ENCODE measurements at places on chromosomes 3 and 15. TPM values are rescaled to one million over a fixed set of nuclear protein-coding genes. Genes with fewer than 3 reads are reported as not detected.

The GASK1A gene
- not detected for total RNA-seq

The LOXL1 gene
- total RNA-seq, result 1.1 TPM

The LYZL4 gene
- not detected for total RNA-seq

The RAB7A gene
- 224 TPM for total RNA-seq

The MME gene
- 0.16 TPM for total RNA-seq

The UBE2E2 gene
- 4.8 TPM for total RNA-seq

DNA sequence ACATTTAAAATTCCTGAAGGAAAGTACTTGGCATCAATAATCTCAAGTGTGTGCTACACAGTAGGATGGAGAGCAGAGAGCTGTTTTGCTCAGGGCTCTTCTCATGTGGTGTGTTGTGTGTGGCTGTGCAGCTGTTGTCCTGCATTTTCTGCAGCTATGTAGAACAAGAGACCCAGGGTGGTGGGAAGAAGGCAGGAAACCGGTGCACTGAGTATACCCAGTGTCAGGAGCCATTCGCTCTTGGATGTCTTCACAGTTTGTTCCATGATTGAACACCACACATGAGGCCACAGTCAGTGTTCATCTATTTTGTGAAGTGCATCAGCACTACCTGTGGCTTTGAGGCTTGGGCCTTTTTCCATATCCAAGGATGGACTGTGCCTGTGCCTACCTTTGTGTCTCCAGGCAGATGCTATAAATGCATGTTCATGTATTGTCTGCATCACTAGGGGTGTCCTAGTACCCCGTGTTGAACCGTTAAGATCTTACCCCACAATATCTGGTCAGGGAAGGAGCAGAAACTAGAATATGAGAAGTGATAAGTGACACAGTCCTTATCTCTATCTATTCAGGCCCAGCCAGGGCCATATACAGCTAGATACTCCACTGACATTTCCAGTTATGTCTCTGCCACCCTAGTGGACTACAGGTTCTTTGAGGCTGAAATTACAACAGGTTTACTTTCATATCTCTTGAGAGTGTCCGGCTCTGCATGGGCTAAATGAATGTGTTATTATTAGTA, 194.3 kb downstream of the NR2F2 start:
- no peak for DNase-seq
- H3K27me3 ChIP-seq, result no peaks in the 10 kb centered on the region
- H3K27ac ChIP-seq, result no peak overlapping the region
- H3K36me3 ChIP-seq, result no peaks in the 10 kb centered on the region
- no peaks in the 10 kb centered on the region for H3K4me1 ChIP-seq

- no peaks in the 10 kb centered on the region for H3K4me1 ChIP-seq
- no peak overlapping the region for H3K27ac ChIP-seq
- no peak overlapping the region for H3K4me3 ChIP-seq
- no peak for DNase-seq
- H3K27me3 ChIP-seq, result no peaks in the 10 kb centered on the region
Measured at GRCh38 chr3:186264608-186265400, 97.2 kb downstream of the DGKG start.

DNA sequence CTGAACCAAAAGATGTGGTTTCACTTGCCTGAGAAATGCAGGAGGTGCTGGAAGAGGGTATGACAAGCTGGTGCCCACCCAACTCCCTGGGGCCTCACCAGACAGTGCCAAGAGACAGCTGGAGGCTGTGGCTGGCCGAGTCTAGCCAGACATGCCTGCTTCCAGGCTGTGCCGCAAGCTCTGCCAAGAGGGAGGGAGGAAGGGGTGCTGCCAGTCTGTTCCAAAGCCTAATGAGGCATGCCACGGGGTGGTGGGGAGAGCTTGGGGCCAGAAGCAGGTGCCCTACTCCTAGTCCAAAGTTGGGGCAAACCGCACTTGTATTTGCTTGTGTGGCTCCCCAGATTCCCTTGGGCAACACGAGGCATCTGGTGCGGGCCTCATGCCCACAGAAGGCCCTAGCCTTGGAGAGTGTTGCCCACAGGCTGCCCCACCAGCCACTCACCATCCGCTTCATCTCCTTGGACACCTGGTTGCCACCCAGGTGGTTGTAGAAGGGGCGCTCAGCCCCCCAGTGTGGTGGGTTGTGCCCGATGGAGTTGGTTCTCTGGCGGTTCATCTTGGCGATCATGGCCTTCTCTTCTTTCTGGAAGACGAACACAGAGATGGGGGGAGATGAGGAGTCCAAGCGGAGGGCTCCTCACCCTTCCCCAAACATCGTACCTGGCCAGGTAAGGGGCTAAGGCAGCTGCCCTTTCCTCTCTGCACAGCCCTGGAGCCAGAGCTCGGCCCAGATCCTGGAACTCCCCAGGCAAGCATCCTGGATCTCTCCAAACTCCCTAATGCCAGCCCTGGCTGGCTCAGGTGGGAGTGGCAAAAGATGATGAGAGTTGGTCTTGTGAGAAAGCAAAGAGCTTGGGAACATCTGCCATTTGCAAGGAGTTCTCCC, 123.4 kb downstream of the SEC22A start:
- H3K4me3 ChIP-seq, result no peak overlapping the region
- H3K4me1 ChIP-seq, result no peaks in the 10 kb centered on the region
- H3K27ac ChIP-seq, result no peak overlapping the region

DNA sequence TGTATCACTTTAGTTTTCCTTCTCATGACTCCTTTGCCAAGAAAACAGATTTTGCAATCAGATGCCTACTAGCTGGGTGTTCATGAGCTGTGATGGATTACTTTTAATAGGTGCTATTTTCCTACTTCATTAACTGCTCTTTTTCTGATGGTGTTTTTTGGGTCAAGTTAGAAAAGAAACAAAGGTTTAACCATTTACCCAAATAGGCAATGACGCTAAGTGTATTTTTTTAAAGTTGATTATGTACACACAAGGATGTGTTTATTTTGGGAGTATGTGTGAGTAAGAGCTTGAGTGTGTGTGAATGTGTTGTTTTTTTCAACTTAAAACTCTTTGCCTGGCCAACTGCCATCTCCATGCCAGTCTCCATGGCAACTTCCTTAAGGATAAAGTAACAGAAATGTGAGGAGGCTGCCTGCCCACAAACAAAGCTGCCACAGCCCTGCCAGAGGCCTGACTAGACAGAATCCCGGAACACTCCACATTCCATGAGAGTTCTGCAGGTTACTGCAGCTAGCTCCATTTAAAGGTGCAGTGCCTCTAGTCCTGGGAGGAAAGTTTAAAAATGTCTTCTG, 215.6 kb upstream of the RBMS3 start:
- no peak overlapping the region for H3K4me3 ChIP-seq
- H3K27me3 ChIP-seq, result no peaks in the 10 kb centered on the region
- no peak overlapping the region for H3K27ac ChIP-seq
- DNase-seq, result no peak
- H3K36me3 ChIP-seq, result no peaks in the 10 kb centered on the region

DNA sequence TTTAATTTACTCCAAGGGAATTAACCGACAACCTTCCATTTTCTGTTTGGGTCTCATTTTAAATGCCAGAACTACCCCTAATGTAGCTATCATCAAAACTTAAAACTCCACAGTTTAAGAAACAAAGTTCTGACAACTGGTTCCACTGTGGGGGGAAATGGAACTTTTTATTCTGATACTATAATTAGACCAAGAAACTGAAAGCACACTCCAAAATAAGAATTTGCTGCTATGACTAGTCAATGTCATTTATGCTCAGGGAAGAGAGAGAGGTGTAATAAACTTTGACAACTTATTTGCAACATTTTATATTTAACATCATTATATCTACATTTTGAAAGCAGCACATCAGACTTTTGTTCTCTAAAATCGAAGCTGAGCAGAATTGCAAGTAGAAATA, 169.2 kb downstream of the ANXA2 start:
- H3K36me3 ChIP-seq, result no peaks in the 10 kb centered on the region
- no peak overlapping the region for H3K4me3 ChIP-seq
- H3K27me3 ChIP-seq, result no peaks in the 10 kb centered on the region
- no peak for DNase-seq
- no peaks in the 10 kb centered on the region for H3K4me1 ChIP-seq

DNA sequence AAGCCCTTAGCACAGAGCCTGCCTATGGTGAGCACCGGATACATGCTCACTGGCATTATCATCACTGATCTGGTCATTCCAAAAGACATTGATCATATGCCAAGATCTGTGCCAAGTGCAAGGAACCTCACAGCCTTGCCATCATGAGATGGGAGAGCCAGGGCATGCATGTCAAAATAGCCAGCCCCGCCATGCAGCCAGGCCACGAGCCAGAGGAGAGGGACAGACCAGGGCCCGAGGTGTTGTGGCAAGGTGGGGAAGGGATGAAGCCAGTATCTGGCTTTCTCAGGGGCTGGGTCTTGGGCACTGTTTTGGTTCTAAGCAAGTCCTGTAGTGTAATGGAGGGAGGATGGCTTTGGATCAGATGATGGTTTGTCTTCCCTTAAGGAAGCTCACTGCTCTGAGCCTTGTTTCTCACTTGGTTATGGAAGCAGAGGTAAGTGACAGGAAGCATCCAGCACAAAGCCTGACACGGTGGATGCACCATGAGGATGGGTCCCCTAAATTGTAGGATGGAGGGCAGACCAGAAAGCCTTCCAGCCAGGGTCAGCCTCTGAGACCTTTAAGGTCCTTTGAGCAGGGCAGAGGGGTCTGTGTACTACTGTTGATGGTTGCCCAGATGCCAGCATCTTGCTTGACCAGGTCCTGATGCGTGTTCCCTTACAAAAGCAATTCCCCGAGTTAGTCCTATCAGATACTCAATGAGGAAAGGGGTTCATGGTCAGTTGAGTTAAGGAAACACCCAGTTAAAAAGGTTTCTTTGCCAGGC, 247.7 kb upstream of the TLE3 start:
- H3K27ac ChIP-seq, result no peak overlapping the region
- peaks cover 7% of the 10 kb centered on the region for H3K4me1 ChIP-seq
- no peaks in the 10 kb centered on the region for H3K27me3 ChIP-seq
- H3K4me3 ChIP-seq, result no peak overlapping the region
- no peaks in the 10 kb centered on the region for H3K36me3 ChIP-seq

- H3K4me1 ChIP-seq, result no peaks in the 10 kb centered on the region
- no peak for DNase-seq
- no peak overlapping the region for H3K27ac ChIP-seq
- H3K36me3 ChIP-seq, result no peaks in the 10 kb centered on the region
- H3K27me3 ChIP-seq, result no peaks in the 10 kb centered on the region
- H3K4me3 ChIP-seq, result no peak overlapping the region
Measured at GRCh38 chr3:176988795-176989194, 208.5 kb downstream of the TBL1XR1 start.

DNA sequence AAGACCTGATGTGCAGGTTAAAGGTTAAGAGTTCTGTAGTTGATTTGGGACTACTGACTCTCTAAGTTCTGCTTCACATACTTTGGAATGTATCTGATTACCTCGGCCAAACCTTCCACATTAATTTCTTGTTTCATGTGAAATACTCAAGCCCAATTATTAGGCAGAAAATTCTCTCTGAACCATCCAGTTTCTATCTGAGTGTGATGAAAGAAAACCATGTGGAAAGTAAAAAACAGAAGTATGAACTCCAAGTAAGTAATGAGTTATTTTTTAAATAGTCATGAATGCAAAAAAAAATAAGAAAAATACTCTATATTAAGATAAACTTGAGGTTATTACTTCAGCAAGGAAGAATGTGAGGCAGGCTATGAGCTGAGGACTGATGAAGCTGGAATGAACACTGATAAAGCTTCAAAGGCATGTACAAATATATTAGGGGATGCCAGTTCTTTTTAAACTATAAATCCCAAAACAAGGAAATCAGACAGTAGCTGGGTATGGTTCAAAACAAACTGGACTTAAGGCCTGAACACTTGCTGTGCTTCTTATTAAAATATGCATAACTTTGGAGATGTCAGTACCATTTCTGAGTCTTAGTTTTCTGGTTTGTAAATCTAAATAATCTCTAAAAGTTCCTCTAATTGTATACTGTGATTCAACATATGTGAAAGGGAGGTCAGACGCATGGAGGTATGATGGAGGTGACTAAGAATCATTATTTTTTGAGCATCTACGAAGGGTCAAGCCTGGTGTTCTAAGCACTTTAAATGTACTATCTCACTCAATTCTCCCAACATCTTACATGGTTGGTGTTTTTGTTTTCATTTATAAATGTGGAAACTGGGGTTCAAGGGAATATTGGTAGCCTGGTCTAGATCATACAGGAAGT, 59.6 kb downstream of the COL6A6 start:
- H3K27ac ChIP-seq, result no peak overlapping the region
- H3K4me1 ChIP-seq, result no peaks in the 10 kb centered on the region
- no peak for DNase-seq
- no peak overlapping the region for H3K4me3 ChIP-seq
- no peaks in the 10 kb centered on the region for H3K36me3 ChIP-seq
- no peaks in the 10 kb centered on the region for H3K27me3 ChIP-seq

GRCh38 chr3:184230081-184230602, 757 bp downstream of the VWA5B2 start:
- peak overlapping the region; percentile 41 for H3K4me3 ChIP-seq
- H3K4me1 ChIP-seq, result peaks cover 19% of the 10 kb centered on the region
- H3K27me3 ChIP-seq, result peaks cover 24% of the 10 kb centered on the region

GRCh38 chr3:44955917-44956316, 20.1 kb downstream of the ZDHHC3 start:
- H3K4me3 ChIP-seq, result no peak overlapping the region
- no peaks in the 10 kb centered on the region for H3K27me3 ChIP-seq
- peaks cover 7% of the 10 kb centered on the region for H3K4me1 ChIP-seq
- no peak overlapping the region for H3K27ac ChIP-seq

DNA sequence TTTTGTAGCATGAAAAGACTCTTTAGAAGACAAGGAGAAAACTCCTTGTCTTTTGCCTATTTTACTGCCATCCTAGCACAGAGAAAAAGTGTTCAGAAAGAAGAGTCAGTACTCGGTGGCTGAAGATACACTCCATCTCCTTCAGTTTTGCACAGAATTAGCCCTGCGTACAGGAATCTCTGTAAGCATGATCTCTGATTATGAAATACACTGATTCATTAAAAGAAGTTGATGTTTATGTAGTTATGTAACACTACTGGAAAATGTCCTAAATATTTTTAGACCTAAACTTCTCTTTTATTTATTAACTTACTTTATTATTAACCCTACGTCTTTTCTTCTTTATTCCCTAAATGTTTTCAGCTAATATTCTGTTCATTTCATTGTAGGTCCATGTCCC, 138.4 kb downstream of the LEKR1 start:
- H3K4me1 ChIP-seq, result no peaks in the 10 kb centered on the region
- DNase-seq, result no peak
- H3K27ac ChIP-seq, result no peak overlapping the region
- no peak overlapping the region for H3K4me3 ChIP-seq

DNA sequence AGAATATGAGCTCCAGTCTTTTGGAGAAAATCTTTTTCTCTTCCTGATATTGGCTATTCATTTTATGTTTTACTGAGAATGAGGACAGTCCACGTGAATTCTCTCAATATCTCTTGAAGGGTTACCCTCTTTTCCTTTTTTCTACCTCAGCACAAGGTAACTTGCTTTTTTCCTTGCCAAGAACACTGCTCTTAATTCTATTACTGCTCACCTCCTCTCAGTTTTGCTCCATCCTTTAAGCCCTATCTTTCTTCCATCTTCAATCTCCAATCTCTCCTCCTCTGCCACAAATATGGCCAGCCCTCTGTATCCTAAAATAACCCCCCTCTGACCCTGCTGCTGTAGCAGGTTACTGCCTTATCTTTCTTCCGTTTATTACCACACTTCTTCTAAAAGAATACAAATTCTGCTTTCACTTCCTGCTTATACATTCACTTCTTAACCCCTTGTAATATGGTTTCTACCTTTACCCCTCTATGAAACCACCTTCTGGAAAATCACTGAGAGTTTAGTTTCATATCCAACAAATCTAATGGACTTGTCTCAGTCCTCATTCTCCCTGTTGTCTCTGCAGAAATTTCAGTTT, 89.0 kb downstream of the NFKBIZ start:
- no peaks in the 10 kb centered on the region for H3K36me3 ChIP-seq
- no peak overlapping the region for H3K4me3 ChIP-seq
- peaks cover 6% of the 10 kb centered on the region for H3K4me1 ChIP-seq

GRCh38 chr3:60431599-60431958, 819.7 kb downstream of the FHIT start:
- H3K27me3 ChIP-seq, result no peaks in the 10 kb centered on the region
- no peak for DNase-seq
- no peak overlapping the region for H3K4me3 ChIP-seq
- H3K36me3 ChIP-seq, result no peaks in the 10 kb centered on the region
- no peaks in the 10 kb centered on the region for H3K4me1 ChIP-seq
- H3K27ac ChIP-seq, result no peak overlapping the region

Data from natural killer cell (primary cell).